Gastroesophageal sphincter (tissue), 4 donors: ENCODE measurements at places on chromosomes 16 and 17. TPM values are rescaled to one million over a fixed set of nuclear protein-coding genes. Genes with fewer than 3 reads are reported as not detected.

DNA sequence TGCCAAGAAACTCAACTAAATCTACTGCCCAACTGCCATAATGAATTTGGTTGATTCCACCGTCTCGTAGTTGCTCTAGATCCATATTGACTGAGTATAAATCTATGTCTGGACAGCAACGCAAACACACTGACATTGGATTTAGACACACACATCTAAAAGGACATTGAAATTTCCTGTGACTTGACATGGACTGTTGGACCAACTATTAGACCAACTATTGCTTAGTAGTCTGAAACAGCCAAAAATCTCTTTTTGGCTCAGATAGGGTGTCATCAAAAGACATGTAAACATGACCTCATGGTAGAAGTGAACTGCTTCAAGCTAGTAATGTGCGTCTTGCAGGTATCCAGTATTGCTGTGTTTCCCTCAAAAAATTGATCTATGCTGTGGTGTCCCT lies 31.3 kb downstream of the KIAA0513 start:
- no peak for ATAC-seq

- ATAC-seq = no peak
Observed at GRCh38 chr17:20914658-20915057, 128.2 kb downstream of the USP22 start.

GRCh38 chr17:18381158-18381952 lies 3.8 kb downstream of the EVPLL start:
- no peak for ATAC-seq

GRCh38 chr16:69799611-69800031 lies 37.5 kb downstream of the WWP2 start:
- ATAC-seq = no peak

DNA sequence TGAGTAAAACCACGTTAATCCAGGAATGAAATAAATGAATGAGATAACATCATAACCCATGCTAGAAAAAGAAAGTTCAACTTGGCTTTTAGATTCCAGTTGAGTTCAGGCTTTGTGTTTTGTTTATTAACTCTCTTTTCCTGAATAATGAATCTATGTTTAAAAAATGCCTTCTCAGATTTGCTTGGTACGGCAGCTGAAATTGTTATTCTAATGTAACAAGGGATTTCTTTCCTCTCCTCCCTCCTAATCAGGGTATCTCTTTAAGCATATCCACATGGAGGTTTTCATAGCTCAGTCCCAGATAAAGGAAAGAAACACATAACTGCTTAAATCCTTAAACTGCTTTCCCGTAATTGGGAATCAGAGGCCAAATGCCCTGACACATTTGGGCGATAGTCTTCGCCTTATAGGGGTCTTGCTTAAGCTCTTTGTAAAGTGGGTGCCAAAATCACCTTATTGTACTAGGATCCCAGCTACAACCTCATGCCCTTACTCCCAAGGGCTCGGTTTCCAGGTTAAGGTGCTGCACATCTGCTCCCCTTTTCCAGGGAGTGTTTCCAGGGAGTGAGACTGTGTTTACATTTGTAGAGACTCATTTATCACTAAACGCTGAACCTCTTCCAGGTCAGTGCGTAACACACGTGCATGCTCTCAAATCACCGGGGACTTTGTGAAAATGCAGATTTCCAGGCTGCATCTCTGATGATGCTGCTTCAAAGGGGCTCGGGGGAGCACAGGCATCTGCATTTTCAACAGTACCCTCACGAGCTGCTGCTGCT lies 142.8 kb upstream of the FOXF1 start:
- no peak for ATAC-seq

Gene GJC1
- total RNA-seq = 28.2 TPM

Gene PPP1R27
- not detected for total RNA-seq

Gene TMIGD1
- not detected for total RNA-seq

DNA sequence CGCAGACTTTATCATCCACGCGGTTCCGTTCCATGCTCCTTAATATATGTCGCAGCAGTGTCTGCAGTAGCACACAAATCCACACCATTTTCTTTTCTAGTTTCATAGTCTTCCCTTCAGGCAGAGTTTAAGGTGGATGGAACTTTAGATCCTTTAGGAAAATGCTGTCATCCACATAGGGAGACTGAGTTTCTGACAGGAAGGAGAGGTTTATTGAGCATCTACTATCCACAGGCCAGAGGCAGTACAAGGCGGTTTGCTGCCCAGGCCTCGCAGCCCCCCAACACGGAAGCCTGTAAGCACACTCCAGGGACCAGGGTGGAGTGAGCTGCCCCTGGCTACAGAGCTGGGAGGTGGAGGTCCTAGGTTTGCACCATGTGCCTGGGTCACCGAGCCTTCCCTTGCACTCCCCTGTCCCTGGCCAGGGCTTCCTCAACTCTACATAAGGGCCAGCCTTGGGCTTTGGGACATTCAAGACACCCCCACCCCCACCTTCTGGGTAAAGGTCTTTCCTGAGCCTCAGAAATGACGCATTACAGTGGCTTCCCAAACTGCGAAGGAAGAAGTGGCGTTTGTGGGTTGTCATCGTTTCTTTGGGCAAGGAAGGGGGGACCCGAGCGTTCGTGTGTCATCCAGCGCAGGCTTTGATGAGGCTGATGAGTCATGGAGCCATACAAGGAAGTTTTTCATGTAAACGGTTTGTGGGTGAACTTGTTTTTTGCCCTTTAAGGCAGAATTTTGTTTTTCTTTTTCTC lies 146.5 kb upstream of the PLCG2 start:
- ATAC-seq = no peak

GRCh38 chr16:48408688-48409087 lies 23.5 kb upstream of the SIAH1 start:
- no peak for ATAC-seq

DNA sequence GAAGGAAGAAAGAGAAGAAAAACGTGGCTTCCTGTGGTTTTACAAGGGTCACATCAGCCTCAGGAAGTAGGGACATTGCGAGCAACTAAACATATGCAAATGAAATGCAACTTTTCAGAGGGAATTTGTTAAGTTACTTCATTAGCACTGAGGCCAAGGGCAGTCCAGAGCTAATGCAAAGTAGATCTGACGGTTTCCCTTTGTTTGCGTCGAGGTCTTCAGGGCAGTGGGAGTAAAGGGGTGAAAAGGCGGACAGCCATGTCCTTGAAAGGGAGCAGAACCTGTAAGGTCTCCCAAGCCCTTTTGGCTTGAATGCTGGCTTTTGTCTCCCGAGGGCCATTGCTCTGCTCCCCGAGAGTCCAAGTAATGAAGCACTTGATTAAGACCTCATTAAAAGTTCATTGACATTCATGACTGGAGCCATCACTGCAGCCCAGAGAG lies 85.0 kb downstream of the PMP22 start:
- no peak for ATAC-seq
